ENCODE measurements at places on chromosomes 5 and 9.

DNA sequence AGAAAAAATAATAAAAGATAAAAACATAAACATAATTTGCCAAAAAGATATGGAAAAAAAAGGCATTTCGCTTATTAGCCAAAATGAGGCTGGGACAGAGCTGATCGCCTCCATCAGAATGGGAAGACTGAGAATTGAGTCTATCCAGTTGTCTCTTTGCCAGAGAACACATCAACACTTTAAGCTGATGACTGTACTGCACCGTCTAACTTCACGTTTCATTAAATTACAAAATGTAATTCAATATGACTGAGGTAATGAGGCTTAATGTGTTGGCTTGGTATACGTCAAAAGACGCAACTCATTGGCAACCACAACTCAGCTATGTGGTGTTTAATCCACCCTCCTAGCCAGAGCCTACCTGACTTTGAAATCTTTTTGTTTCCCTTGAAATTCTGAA is 462.7 kb upstream of the CD180 start:
- DNase-seq, result no peak

GRCh38 chr9:33165263-33166151 is 1.6 kb downstream of the B4GALT1 start:
- DNase-seq, result no peak

GRCh38 chr5:124655921-124656511 is 90.4 kb downstream of the ZNF608 start:
- DNase-seq, result no peak

GRCh38 chr5:149930749-149931574 is 13.6 kb downstream of the PDE6A start:
- DNase-seq, result no peak

DNA sequence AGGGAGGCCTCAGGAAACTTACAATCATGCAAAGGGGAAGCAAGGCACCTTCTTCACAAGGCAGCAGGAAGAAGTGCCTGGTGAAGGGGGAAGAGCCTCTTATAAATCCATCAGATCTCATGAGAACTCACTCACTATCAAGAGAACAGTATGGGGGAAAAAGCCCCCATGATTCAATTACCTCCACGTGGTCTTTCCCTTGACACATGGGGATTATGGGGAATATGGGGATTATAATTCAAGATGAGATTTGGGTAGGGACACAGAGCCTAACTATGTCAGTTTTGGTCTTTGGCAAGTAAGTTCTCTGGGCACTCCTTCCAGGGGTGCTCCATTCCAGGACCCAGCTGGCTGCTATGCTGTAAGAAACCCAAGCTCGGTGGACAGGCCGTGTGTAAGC is 275.3 kb upstream of the TUT7 start:
- no peak for DNase-seq

- no peak for DNase-seq
Measured at GRCh38 chr5:153562189-153562588, 71.7 kb downstream of the GRIA1 start.

DNA sequence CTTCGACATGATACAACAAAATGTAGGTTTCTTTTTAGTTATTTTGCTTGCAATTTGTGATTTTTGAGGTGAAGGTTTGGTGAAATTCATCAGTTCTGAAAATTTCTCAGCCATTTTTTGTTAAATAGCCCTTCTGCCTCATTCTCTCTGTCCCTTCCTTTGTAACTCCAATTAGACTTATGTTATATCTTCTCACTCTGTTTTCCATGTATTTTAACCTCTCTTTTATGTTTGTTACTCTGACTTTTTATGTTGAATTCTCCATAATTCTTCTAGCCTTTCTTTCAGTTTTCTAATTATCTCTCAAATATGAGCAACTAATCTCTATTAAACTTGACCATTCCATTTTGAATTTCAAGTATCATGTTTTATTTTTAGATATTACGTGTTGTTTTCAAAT is 172.2 kb upstream of the VCAN start:
- no peak for DNase-seq

- DNase-seq, result no peak
Measured at GRCh38 chr5:38188591-38188990, 69.8 kb upstream of the EGFLAM start.

All from posterior cingulate gyrus (tissue), 11 donors.